ENCODE measurements at places on chromosomes 16 and 17. TPM values are rescaled to one million over a fixed set of nuclear protein-coding genes. Genes with fewer than 3 reads are reported as not detected.

The DCXR gene
- total RNA-seq, result 130 TPM

The LITAFD gene
- not detected for total RNA-seq

The DNAAF8 gene
- 1.7 TPM for total RNA-seq

The CRYBA1 gene
- total RNA-seq, result not detected

The UNC45B gene
- total RNA-seq, result not detected

The WDR45B gene
- 79.3 TPM for total RNA-seq

- peak; percentile 94 for DNase-seq
Measured at GRCh38 chr17:76540381-76541300, 797 bp downstream of the PRCD start.

DNA sequence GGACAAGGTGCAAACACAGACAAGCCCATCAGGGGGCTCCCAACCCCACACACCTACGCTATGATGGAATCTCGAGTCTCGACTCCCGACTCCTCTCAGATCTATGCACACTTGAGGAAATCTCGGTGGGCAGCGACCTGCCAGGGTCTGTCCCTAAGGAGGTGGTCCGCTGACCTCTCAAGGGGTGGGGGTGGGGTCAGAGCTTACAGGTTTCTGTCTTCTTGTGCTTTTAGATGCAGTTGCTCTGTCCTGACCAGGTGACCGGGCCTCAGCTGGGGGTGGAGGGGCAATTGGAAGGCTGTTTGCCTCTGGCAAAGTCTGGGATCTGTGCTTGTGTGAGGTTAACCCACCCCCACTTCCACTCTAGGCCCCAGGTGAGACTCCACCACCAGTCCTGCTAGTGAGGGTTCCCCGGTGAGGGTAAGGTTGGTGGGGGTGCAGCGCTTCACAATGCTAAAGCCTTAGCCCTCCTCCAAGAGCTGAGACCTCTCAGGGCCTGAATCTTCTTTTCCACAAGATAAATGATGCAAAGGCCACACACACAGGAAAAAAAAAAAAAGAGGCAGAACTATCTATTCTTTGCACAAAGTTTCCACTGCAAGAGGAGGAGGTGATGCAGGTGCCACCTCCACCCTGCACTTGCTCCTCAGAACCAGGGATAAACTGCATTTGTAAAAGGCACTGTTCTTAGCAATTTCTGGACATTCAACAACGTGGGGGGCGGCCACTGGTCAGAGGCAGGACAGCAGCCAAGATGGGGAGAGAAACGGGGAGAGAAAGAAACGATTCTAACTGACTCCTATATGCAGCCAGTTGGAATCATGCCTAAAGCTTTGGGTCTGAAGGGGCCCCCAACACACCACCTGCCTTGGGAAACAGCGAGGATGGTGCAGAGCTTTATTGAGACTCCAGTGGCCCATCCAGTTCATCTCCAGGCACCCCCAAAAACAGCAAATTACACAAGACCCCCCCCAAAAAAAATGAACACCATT is 4.1 kb downstream of the CISD3 start:
- no peak for DNase-seq

DNA sequence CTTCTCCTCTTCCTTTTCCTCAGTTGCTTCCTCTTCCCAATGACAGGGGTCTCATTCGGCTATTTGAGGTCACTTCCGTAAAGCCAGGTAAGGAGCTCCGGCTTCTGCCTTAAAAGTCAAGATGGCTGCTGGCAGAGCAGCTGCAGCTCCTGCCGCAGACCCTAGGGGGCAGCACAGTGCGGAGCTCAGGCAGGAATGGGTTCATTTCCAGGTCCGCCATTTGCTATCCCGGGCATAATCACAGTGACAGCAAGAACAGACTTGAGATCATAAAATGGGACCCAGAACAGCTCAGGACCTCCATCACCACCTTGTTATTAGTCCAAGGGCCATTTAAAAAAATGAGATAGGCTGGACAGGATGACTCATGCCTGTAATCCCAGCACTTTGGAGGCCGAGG is 199.5 kb downstream of the ZNF18 start:
- DNase-seq, result no peak

GRCh38 chr17:7915179-7915610 is 894 bp downstream of the RNF227 start:
- DNase-seq, result peak; percentile 12
